T-helper 2 cell (primary cell): ENCODE measurements at places on chromosomes 1 and 21.

GRCh38 chr1:188050250-188050649 lies 1221.5 kb downstream of the PLA2G4A start:
- no peak for DNase-seq

GRCh38 chr1:204198348-204199340 lies 2.4 kb upstream of the KISS1 start:
- DNase-seq: no peak

DNA sequence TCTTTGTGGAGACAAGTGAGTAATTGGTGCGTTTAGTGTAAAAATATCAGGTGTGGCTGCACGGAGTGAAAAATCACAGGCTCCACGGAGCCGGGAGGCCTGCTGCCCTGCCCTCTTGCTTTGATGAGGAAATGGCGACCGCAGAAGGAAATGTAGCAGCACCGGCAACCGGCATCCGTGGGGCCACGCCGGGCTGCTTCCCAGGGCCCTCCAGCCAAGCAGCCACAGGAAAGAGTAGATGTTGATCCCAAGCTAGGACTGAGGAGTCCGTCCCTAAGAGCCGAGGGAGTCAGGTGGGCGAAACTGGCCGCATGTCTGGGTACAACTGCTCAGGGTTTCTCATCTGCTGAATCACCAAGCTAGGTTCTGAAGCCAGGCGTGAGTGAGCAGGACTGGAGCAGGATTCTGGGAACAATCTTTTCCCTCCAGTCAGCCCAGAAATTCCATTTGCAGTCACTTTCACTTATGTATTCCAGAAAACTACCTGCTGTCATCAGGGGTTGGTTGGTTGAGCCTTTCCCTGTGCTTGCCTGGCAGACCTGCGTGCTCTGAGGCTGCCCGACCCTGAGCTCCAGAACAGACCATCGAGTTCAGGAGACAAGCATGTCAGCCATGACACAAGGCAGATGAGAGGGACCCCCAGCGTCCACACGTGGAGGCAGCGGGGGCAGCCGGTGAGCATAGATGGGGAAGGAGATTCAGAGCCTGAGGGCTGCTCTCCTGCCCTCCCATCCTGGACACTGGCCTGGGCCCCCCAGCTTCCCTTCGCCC lies 5.8 kb upstream of the ITGB2 start:
- DNase-seq: no peak

DNA sequence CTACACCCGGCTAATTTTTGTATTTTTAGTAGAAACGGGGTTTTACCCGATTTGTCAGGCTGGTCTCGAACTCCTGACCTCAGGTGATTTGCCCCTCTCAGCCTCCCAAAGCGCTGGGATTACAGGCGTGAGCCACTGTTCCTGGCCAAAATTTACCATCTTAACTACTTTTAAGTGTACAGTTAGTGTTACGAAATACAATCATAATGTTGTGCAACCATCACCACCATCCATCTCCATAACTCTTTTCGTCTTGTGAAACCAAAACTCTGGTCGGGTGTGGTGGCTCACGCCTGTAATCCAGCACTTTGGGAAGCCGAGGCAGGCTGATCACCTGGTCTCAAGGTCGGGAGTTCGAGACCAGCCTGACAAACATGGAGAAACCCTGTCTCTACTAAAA lies 14.1 kb upstream of the ZBTB40 start:
- DNase-seq: no peak

DNA sequence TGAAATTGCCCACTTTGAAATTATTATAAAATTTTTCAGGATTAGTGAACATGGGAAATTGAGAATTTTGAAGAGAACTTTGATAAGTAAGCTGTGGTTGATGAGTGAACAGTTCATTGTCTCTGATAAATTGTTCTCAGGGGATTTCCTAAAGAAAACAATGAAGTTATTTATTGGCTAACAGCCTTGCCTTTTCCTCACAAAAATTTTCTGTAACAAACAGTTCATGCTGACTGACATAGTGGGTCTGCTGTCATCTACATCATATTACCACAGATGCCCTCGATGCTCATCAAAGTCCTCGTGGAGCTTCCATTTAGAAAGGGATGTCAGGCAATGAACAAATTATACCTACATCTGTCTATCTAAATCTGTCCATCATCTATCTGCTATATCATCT lies 113.4 kb downstream of the PTBP2 start:
- no peak for DNase-seq

- DNase-seq: no peak
Measured at GRCh38 chr1:90402893-90403849, 313.9 kb downstream of the BARHL2 start.

- DNase-seq: no peak
Measured at GRCh38 chr1:7491109-7491817, 279.8 kb upstream of the VAMP3 start.

DNA sequence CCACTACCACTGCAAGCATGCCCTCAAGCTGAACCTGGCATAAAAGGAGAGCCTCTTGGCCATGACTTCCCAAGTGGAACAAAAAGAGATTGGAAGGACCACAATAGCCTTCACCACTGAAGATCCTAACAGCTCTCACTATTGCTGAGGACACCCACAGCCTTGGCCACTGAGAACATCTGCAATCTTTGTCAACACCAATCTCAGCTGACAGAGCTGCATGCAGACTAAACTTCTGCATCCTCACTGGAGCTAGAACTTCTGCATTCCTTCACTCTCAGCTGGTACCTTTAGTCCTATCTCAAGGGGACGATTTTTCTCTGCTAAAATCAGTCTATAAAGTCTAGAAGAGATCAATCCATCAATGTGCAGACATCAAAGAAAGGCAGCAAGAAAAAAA lies 8.3 kb upstream of the FCRL2 start:
- DNase-seq: no peak

GRCh38 chr1:8004803-8005573 lies 21.1 kb downstream of the ERRFI1 start:
- DNase-seq: no peak

- DNase-seq: no peak
Measured at GRCh38 chr1:93999840-94000415, 90.7 kb upstream of the GCLM start.

DNA sequence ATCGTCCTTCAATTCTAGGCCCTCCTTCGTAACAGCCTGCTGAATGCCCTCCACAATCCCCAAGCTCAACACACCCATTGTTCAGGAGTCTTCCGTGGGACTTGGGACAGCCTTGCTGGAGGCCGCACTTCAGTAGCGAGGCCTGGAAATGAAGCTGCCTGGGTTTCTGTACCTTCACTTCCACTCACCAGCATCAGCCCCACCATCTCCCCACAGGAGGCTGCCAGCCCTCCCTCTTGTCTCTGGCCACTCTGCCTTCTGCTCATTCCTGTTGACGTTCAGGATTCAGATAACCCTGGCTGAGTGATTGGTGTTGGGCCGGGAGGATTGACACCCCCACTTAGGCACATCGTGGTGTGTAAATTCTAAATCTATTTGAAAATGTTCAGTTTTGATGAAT lies 23.4 kb upstream of the CSF1 start:
- no peak for DNase-seq

DNA sequence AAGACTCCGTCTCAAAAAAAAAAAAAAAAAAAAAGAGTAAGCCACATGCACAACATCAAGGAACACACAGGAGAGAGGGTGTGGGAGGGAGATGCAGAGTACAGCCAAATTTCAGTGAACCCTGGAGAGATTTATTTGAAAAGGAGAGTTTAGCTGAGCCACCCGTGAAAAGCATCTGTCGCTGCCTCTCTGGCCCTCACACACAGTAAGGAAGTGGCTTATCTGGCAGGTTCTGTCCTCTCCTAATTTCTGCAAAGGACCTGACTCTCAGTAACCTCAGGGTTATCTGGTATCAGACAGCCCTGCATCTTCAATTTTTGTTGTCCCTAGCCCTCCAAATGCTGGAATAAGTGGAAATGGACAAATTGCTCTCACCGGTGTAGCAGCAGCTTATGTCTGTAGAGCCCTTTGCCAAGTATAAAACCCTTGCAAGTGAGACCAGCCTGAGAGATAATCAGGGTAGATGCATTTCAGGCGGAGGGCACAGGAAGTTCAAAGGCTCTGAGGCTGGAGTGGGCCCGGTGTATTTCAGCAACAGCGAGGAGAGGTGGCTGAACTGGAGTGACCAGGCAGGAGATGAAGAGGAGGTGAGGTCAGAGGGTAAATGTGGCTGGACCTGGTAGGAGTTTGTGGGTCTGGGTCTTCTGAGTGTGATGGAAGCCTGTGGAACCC lies 16.7 kb upstream of the IL10RB start:
- no peak for DNase-seq

DNA sequence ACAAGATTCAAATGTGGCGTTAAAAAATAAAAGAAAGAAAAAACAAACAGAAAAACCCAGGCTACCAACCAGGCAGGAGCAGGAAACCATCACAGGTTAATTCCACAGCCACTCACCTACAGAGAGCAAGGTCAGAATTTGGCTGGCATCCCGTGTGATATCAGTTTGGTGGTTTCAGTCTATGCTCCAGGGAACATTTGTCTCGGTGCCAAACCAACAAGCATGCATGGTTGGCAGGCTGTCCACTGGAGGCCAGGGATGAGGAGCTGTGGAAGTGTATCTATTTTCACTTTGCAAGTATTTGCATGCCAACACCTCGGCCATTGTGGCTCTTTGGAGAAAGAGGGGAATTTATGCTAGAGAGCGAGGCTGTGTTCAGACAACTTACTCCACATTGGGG lies 53.1 kb upstream of the PROX1 start:
- no peak for DNase-seq

- no peak for DNase-seq
Measured at GRCh38 chr1:36355811-36356210, 29.9 kb downstream of the STK40 start.

DNA sequence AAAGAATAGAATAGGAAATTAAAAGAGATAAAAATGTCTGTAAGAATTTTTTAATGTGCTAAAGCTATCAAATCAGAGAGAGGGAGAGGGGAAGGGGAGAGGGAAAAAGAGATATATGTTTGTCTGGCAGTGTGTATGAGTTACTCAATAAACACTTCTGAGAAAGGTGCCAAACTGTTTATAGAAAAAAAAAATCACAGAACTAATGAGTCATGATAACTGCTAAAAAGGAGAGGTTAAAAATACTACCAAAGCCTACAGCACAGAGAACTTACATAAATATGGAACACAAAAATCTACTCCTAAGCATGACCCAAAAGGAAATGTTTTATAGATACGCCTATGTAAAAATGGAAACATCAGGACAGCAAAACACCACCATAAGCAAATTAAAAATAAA lies 45.4 kb downstream of the SELENOF start:
- DNase-seq: no peak

DNA sequence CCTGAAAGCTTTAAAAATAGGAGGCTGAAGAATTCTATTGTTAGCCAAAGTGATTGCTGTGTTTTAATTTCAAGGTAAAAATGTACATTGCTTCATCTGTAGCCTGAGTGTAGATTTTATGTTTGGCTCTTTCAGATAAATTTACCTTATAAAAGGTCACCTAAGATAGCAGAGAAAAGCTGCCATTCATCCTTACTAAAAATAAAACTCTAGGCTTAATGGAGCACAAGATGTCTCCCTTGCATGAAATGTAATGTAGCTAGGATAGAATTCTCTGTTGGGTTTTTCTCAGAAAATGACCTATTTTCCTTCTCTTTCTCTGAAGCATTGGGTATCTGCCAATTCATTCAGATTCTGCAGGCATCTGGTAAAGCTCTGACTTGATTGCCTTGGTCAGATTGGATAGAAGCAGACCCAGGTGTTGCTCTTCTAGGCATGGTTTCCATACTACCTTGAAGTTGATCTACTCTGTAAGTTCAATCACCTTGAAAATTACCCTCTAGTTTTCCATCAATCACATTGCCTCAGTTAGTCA lies 176.6 kb upstream of the GORAB start:
- no peak for DNase-seq

DNA sequence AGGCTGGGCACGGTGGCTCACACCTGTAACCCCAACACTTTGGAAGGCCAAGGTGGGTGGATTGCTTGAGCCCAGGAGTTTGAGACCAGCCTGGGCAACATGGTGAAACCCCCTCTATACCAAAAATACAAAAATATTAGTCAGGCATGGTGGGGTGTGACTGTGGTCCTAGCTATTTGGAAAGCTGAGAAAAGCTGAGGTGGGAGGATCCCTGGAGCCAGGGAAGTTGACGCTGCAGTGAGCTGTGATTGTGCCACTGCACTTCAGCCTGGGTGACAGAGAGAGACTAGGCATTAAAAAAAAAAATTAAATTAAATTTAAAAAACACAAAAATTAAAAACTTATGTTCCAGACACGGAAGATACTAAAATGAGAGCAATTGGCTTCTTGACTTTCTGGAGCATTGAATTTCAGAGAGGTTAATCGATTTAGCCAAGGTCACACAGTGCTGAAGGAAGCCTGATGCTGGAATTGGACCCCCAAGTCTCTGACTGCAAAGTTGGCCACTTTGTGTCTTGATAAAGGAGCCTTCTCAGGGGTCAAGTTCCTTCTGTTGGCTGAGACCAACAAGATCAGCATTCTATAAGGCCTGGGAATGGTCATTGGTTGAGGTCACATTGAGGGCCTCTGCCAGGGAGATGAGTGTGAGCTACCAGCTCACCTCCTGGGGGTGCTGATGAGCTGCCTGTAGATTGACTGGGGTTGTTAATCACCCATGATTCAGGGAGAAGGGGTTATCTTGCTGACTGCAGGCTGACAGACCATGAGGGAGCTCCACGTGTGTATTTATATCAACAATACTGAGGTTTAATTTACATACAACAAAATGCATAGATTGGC lies 54.3 kb downstream of the RPS6KA1 start:
- DNase-seq: no peak

DNA sequence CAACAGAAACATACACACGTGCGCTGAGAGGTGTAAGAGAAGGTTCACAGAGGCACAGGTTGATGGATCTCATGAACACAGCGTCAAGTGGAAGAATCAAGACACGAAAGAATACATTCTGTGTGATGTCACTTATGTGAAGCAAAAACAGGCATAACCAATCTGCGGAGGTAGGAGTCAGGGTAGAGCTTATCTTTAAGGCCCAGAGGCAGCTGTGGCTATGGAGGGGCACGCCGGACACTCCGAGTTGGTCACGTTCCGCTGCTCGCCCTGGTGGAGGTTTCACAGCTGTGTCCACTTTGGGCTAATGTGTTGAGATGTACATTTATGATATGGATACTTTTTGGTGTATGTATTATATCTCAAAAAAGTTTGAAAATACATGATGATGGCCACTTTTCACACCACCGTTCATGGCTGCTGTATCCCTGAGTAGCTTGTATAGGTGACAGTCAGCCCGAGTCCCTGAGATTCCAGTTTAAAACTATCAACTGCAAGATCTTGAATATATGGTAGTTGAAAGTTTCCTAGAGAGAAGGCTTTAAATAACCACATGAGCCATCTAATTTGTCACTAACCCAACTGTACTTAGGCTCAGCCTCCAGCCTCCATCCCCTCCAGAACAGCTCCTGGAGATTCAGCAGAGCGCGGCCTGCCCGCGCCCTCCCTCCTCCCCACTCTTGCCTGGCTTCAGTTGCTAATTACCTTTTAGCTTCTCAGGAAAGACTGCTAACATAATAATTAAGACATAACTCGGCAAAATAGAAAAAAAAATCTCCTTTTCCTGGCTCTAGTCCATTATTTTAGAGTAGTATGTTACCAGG lies 6.7 kb upstream of the ADARB1 start:
- DNase-seq: no peak

- no peak for DNase-seq
Measured at GRCh38 chr1:223156343-223156742, 13.3 kb upstream of the TLR5 start.

GRCh38 chr1:100358210-100358609 lies 5.9 kb downstream of the CDC14A start:
- DNase-seq: peak; percentile 34
